ENCODE measurements at places on chromosomes 1 and 21.

DNA sequence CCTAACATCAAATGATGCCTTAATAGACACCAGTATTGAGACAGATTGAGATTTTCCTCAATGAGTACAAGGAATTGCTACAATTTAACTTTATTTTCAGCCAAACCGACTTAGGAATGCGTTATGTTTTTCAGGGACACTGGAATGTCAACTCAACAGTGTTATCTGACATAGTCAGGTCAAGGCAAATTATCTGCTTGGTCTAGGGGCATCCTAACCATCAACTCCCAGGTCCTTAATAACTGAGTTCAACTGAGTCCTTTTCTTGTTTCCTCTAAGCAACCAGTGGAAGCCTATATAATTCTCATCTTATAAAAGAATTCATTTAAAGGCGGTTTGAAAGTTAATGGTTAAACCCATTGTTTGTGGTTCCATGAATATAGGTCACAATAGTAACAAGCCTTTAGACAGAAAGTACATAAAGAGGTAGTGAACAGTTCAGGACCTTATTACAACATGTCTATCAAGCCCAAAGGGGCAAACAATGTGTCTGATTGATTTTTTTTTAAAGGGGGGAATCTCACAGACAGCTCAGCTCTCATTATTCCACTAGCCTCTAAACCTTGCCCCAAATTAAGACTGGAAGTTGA lies 32.3 kb upstream of the NR5A2 start:
- no peak for DNase-seq

GRCh38 chr1:100832694-100833428 lies 61.8 kb downstream of the EXTL2 start:
- no peak for DNase-seq

DNA sequence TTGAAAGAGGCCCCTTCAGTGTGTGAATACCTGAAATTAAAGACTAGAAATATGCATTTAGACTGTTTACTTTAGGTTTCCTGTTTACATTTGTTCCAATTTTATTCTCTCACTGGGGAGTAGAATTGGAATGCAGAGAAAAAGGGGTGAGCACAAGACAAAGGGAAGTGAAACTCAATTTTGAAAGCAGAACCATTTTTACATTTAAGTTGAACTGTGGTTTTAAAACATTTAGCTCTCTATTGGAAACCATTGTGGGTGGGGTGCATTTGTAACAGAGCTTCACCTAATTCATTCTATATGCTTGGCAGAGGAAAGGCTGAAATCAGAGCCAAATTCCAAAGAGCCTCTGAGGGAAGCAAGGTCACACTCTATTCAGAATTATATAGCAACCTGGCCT lies 235.3 kb upstream of the C1orf105 start:
- no peak for DNase-seq

DNA sequence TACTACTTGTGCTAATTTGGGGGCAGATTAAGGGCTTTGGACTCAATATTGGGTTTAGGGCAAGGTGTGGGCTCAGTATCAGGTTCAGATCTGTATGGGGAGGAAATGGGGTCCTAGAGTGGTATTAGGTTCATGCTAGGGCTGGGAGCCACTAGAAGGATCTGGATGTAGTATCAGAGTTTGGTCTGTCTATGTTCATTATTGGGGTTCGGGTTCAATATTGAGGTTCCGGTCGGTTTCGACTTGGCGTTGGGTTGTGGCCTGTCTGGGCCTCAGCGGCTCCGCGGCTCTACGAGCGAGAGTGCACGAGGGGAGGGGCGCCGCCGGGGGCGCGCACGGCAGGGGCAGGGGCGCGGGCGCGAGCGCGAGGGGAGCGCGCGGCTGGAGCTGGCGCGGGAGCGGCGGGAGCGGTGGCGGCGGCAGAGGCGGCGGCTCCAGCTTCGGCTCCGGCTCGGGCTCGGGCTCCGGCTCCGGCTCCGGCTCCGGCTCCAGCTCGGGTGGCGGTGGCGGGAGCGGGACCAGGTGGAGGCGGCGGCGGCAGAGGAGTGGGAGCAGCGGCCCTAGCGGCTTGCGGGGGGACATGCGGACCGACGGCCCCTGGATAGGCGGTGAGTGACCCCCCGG lies at the start of gene PTPRF:
Gene PTPRF, plus strand, starts transcription at position 401 of the 624 bp plus-strand sequence. CDS start 14,193 bp downstream, outside the sequence.
- no peak for DNase-seq

GRCh38 chr21:37227071-37228002 lies 39.8 kb downstream of the VPS26C start:
- DNase-seq = no peak

- no peak for DNase-seq
Observed at GRCh38 chr1:3038113-3038551, 16.9 kb downstream of the ACTRT2 start.

DNA sequence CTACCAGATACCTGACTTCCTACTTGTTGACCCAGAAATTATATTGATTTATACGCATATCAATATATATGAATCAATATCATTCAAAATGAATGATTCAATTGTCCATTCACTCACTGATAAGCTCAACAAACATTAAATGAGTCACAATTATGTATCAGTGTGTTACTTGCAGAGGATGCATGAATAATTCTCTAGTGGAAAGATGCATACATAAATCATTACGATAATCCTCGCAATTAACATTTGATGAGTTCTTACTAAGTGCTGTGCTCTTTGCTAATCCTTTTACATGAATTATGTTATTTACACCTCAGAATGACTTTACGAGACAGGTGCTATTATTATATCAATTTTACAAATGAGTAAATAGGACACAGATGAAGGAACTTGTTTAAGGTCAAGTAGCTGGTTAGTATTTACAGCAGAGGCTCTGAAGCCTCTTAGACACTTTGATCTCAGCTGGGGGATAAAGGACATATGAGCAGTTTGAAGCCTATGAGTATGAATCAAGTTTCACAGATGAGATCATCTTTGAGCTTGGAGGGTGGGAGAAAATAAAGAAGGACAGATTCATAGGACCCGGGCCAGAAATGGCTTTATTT lies 112.8 kb upstream of the ADAMTS5 start:
- no peak for DNase-seq

DNA sequence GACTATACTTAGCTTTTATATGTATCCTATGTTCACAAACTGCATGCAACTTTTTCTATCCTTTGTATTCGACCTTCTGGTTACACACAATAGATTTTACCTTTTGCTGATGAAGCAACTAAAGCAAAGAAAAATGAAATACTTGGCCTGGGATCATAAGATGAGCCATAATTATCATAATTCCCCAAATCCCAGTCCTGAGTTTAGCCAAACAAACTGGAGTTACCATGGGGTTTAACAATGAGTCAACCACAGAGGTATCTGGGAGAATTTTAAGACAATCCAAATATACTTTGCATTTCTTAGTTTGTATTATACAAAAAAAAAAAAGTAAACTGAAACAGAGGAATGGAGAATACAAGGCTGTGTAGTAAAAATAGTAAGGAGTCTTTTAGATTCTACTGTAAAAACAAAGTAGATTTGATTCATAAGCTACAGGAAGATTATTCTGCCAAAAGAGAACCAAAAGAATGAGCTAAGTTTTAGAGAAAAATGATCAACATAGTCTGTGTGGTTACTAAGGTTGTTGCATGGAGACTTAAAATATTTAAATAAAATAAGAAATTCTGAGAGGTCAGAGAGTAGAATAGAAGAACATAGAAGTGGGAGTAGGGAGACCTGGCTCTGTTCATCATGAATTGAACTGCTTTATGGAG lies 60.4 kb upstream of the GORAB start:
- no peak for DNase-seq

DNA sequence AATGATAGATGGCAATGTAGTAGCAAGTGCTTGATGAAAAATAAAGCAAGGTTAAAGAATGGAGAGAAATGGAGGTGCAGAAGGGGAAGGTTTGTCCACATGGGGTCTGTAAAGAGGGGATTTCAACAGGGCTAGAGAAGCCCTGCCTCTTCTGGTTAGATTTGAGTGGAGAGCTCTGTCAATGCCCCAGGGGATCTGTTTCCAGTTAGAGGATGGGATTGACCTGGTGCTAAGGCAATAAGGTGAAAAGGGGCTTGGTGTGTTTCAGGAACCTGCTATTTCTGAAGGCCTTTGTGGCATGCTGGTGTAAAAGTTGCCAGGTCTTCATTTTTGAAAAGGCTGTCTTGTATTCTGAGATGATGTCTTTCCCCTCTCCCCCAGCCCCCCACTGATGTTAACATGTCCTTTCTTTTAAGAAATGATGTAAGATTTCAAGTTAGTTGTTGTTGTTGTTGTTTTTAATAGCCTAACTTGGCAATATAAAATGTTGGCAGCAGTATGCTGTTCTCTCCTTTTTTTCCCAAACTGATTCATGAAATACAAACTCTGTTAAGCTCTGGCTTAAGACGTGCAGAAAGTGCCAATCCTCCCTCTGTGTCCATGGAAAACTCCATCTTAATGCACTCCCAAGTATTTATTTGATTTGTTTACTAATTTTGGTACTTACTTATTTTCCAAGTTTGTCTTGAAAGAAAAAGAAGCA lies 370.3 kb upstream of the ADGRL2 start:
- no peak for DNase-seq

DNA sequence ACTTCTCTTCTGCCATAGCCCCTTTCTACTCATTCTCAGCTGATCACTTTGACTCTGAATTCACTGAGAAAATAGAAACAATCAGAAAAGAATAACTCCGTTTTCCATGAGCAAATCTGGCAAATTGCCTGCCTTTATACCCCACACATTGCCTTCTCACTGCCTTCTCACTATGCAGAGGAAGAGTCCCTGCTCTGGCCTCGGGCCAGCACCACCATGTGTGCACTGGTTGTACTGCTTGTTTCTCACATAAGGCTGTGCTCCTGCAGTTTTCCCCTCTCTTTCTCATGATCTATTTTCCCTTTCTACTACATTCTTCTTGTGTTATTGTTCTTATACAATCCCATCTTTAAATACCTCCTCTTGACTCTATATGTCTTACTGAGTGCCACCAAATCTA lies 2.3 kb upstream of the HMGCS2 start:
- DNase-seq = no peak

- DNase-seq = no peak
Observed at GRCh38 chr1:245938046-245938435, 569.0 kb downstream of the SMYD3 start.

GRCh38 chr1:226762988-226763904 lies 24.2 kb upstream of the ITPKB start:
- DNase-seq = no peak

DNA sequence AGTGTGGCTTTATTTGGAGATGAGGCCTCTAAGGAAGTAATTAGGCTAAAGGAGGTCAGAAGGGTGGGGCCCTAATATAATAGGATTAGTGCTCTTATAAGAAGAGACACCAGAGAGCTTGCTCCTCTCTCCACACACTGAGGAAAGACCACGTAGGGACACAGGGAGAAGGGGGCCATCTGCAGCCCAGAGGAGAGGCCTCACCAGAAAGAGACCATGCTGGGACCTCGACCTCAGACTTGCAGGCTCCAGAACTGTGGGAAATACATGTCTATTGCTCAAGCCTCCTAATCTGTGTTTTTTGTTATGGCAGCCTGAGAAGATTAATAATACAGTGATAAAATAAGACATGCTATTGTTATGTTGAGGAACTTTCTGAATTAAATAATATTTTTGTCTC lies 8.3 kb downstream of the RCAN1 start:
- DNase-seq = no peak
